T follicular helper cell (primary cell): ENCODE measurements at places on chromosomes 13 and 19.

DNA sequence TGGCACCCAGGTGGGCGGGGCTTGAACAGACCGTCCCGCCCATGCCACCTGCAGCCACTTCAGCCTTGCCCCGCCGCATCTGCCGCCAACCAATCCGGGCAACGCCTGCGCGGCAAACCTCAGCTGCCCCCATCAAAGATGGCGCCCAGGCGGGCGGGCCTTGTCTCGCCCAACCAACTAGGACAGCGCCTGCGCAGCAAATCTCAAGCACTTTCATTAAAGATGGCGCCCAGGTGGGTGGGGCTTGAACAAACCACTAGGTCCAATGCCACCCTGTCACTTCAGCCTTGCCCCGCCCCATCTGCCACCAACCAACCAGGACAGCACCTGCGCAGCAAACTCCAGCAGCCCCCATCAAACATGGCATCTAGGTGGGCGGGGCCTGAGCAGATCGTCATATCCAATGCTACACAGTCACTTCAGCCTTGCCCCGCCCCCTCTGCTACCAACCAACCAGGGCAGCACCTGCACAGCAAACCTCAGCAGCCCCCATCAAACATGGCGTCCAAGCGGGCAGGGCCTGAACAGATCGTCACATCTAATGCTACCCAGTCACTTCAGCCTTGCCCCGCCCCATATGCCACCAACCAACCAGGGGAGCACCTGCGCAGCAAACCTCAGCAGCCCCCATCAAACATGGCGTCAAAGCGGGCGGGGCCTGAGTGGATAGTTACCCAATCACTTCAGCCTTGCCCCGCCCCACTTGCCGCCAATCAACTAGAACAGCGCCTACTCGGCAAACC lies 1.4 kb downstream of the PEG3 start:
- no peak for DNase-seq

- DNase-seq = no peak
Observed at GRCh38 chr13:66322193-66322740, 907.9 kb downstream of the PCDH9 start.

DNA sequence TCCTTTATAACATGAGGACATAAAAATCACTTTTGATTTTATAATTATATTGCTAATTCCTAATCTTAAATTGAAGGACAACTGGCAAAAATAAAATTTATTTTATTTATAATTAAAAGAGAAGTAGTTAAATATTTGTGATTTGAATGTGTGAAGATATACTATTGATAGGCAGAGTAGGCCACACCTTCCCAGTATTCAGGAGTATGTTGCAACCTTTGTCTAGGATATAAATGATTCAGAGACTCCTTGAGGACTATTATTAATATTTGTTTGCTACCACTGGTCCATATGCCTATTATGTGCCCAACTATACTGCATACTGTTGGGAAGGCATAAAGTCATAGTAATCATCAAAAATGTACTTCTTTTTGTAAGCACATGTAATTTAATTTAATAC lies 94.2 kb downstream of the CDADC1 start:
- no peak for DNase-seq

DNA sequence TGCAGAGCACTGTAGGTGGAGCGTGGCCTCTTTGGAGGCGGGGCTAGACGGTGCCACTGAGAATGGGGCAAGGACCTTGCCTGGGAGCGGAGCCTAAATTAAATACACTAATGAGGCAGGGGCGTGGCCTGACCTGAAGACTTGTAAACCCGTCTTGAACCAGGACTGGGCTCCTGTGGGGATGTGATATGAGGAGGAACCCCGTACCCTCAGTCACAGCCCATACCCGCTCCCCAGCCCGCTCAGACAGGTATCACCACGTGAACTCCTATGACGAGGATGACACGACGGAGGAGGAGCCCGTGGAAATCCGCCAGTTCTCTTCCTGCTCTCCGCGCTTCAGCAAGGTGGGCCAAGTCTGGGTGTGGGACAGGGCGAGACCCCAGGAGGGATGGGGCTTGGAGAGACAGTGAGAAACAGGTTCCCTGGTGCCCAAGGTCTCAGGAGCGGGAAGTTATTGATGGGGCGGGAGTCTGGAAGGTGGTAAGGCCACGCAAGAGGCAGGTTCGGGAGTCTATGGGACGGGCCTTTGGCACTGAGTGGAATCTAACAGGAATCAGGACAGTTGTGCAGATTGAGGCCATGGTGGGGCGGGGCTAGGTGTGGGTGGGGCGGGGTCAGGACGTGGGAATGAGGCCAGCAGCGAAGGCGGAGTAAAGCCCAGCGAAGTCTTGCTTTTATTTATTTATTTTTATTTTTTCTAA lies 14.7 kb downstream of the DNASE2 start:
- DNase-seq = no peak

DNA sequence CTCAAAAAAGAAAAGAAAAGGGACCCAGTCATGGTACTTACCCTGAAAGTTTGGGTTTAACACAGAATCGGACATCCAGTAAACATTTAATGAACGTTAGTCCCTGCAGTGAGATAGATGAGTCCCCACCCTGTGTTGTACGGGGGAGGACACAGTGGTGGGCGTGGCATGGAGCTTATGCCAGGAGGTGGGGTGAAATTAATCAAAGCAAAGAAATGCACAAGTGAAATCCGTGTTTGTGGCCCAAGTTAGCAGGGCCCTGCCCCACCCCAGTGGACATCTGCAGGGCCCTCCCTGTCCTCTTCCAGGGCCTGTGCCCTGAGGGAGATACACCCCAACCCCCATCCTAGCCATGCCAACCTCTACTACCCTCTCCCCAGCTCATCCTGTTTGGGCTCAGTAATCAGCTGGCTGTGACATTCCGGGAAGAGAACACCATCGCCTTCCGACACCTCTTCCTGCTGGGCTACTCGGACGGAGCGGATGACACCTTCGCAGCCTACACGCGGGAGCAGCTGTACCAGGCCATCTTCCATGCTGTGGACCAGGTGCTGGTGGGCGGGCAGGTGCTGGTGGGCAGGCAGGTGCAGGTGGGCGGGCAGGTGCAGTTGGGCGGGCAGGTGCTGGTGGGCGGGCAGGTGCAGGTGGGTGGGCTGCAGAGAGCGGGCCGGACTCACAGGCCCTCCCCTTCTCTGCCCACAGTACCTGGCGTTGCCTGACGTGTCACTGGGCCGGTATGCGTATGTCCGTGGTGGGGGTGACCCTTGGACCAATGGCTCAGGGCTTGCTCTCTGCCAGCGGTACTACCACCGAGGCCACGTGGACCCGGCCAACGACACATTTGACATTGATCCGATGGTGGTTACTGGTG lies 3.9 kb downstream of the MCOLN1 start:
- DNase-seq = no peak

- no peak for DNase-seq
Observed at GRCh38 chr13:58619396-58620113, 988.0 kb downstream of the PCDH17 start.
